ENCODE measurements at places on chromosomes 11 and 22. TPM values are rescaled to one million over a fixed set of nuclear protein-coding genes. Genes with fewer than 3 reads are reported as not detected.

DNA sequence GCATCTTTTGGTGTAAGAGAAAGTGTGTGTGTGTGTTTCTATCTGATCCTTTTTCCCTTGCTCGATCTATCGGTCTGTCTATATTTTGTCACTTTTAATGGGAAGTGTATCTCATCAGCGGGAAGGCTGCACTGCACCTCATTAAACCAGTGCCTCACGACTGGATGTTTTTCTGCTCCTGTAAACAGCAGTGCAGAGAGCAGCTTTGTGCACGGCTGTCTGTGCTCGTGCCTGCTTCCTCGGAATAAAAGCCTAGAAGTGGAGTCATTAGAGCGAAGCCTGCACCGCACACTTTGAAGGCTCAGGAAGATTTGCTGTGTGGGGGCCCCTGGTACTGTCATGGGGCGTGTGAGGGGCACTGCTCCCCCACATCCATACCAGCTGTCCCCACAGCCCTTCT lies 27.0 kb upstream of the PARVG start:
- no peaks in the 10 kb centered on the region for H3K4me1 ChIP-seq
- no peak for DNase-seq
- no peak overlapping the region for H3K27ac ChIP-seq
- no peaks in the 10 kb centered on the region for H3K27me3 ChIP-seq
- H3K4me3 ChIP-seq: no peak overlapping the region
- no peaks in the 10 kb centered on the region for H3K36me3 ChIP-seq

DNA sequence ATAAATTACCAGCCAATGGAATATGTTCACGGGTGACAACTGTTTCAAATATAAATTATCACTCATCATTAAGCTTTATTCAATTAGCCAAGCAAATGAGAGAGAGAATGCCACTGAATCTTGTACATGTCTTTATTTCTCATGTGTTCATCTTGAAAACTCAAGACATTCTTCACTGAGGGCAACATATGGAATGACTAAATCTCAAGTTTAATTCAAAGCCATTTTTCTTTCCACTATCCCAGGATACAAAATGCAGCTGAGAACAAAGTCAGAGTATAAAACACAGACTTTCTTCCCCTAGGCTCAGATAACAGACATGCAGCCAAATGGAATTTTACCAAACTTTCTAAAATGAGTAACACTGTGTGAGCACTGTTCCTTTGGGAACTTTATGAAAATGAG lies 12.1 kb upstream of the BBOX1 start:
- DNase-seq: no peak
- H3K4me3 ChIP-seq: no peak overlapping the region
- H3K27me3 ChIP-seq: no peaks in the 10 kb centered on the region
- H3K4me1 ChIP-seq: no peaks in the 10 kb centered on the region

DNA sequence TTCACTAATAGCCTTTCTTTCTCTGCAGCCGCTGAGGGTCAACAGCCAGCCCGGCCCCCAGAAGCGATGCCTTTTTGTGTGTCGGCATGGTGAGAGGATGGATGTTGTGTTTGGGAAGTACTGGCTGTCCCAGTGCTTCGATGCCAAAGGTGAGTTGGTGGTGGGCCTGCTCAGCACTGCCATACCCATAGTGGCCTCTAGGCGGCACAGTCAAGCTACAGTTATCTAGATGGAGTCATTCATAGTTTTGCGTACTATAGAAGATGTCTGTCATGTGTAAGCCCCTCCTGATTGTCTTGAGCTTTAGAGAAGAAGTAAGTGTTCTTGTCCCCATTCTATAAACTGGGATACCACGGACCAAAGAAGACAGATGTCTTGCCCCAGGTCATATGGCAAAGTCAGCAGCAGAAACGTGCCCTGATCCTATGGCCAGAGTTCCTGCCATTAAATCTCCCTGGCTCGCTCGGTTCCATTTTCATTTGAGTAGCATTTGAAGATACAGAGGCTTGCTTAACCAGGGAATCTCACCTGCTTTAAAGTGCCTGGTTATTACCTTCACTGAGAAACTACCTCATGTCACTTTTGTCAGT lies 42.1 kb upstream of the CRTAM start:
- no peaks in the 10 kb centered on the region for H3K36me3 ChIP-seq
- H3K4me1 ChIP-seq: no peaks in the 10 kb centered on the region
- H3K4me3 ChIP-seq: no peak overlapping the region
- peak; percentile 58 for DNase-seq

The HEPHL1 gene
- not detected for total RNA-seq

DNA sequence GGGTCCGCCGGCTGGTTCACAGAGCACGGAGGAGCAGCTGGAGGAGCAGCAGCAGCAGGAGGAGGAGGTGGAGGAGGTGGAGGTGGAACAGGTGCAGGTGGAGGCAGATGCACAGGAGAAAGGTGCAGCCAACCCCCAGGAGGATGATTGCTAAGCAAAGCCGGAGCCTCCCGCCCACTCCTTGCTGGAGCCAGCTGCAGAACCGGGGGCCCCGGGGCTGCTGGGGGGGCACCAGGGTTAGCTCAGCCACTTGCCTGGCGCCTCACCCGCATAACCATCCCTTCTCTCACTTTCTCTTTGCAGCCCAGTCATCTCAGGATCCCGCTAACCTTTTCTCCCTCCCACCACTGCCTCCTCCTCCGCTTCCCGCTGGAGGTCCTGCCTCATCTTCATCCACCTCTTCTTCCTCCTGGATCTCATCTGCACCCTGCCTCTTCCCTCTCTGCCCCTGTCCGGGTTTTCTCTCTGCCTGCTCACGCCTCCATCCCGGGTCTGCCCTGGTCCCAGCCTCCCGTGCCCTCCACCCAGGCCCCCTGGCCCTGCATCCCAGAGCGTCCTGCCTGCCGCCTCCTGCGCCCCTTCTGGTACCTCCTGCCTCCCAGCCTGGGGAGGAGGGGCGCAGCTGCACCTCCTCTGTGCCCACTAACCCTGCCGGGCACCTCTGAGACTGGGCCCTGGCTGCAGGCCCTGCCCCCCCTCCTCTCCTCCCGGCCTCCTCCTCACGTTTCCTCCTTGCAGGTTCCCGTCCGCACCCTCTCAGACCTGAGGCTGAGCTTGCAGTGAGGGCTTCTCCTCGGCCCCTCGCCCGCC lies 9.5 kb downstream of the KCTD17 start:
- peaks cover 6% of the 10 kb centered on the region for H3K4me1 ChIP-seq
- H3K36me3 ChIP-seq: no peaks in the 10 kb centered on the region
- H3K27me3 ChIP-seq: no peaks in the 10 kb centered on the region
- no peak overlapping the region for H3K27ac ChIP-seq
- no peak for DNase-seq

GRCh38 chr11:126006068-126006467 lies 56.6 kb downstream of the CDON start:
- H3K27ac ChIP-seq: no peak overlapping the region
- H3K27me3 ChIP-seq: no peaks in the 10 kb centered on the region
- no peak for DNase-seq
- no peaks in the 10 kb centered on the region for H3K36me3 ChIP-seq

GRCh38 chr22:44759001-44759400 lies 6.6 kb downstream of the ARHGAP8 start:
- peaks cover 55% of the 10 kb centered on the region for H3K4me1 ChIP-seq
- no peak for DNase-seq
- H3K4me3 ChIP-seq: no peak overlapping the region

The C11orf86 gene
- total RNA-seq: not detected

DNA sequence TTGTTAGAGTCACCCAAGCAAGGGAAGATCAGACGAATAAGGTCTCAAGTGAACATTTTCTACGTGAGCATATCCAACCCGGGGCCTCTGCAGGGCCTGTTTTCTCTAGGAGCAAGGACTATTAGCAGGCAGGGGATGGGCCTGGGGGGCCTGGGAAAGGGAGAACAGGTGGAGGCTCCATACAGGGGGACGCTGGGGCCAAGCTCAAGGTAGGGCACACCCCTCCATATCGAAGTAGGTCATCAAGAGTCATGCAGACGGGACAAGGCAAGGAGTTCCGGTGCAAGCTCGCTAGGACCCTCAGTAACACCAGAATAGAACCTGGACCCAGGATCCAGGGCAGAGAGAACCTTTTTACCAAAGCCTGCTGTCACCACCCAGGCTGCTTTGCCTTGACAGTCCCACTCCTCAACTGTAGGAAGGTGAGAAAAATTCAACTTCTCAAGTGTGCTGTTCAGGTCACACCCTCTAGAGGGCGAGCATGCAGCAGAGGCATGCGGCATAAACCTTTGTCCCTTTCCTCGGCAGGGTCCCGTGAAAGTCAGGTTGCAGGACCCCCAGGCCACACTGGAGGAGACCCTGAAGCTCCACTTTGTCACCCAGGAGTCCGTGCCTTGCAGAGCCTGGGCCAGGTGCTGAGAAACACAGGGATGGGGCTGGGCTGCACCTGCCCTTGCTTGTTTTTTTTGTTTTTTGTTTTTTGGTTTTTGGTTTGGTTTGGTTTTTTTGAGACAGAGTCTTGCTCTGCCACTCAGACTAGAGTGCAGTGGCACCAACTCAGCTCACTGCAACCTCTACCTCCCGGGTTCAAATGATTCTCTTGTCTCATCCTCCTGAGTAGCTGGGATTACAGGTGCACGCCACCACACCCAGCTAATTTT lies 8.6 kb upstream of the APOBEC3B start:
- H3K27me3 ChIP-seq: no peaks in the 10 kb centered on the region
- peak; percentile 46 for DNase-seq
- no peak overlapping the region for H3K4me3 ChIP-seq
- no peaks in the 10 kb centered on the region for H3K4me1 ChIP-seq
- H3K27ac ChIP-seq: no peak overlapping the region

GRCh38 chr11:78698612-78699011 lies 123.9 kb upstream of the NARS2 start:
- DNase-seq: no peak
- no peaks in the 10 kb centered on the region for H3K4me1 ChIP-seq
- H3K4me3 ChIP-seq: no peak overlapping the region
- peaks cover 1% of the 10 kb centered on the region for H3K27me3 ChIP-seq
- H3K36me3 ChIP-seq: no peaks in the 10 kb centered on the region
